ENCODE measurements at places on chromosomes 16 and 17.

DNA sequence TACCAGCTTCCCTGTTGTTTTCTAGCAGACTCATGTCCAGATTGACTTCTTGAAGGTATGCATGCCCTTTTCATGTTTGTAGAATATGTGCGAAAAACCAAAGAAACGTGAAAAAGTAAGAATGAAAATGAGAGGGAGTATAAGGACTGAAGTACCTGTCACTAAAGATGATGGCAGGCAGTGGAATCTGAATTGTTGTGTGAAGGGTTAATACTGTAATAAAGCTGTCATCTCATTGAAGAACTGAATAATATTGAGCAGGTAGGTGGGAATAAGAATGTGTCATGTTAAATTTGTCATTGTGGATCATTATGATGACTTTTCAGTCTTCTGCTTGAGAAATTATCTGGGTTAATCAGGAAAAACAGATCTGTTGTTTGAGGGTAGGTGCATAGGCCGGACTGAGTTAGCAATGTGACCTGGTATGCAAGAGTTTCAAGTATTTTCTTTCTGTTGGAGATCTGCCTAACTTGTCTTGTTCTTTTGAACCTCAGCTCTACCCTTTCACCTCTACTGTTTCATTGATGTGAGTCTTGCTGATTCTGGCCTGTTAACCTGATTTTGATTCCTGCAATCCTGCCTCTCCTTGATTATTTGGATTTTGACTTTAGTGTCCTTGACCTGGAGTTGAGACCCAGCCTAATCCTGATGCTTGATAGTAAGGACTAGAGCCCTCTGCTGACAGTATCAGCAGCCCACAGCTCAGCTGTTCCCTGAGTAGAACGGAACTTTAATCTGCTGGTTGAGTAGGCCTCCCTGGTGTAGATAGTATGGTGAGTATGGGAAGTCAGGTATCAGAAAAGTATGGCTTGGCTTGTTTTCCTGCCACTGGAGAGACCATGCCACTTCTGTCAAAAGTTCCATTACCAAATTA, 64.6 kb downstream of the MAP2K4 start:
- no peaks in the 10 kb centered on the region for H3K27me3 ChIP-seq
- no peak overlapping the region for H3K27ac ChIP-seq
- peaks cover 3% of the 10 kb centered on the region for H3K36me3 ChIP-seq
- DNase-seq: peak; percentile 7

GRCh38 chr16:88773812-88774291, 11.2 kb downstream of the PIEZO1 start:
- peaks cover 62% of the 10 kb centered on the region for H3K4me1 ChIP-seq
- no peaks in the 10 kb centered on the region for H3K27me3 ChIP-seq
- peaks cover 2% of the 10 kb centered on the region for H3K36me3 ChIP-seq
- peak; percentile 61 for DNase-seq
- peak overlapping the region; percentile 91 for H3K27ac ChIP-seq

DNA sequence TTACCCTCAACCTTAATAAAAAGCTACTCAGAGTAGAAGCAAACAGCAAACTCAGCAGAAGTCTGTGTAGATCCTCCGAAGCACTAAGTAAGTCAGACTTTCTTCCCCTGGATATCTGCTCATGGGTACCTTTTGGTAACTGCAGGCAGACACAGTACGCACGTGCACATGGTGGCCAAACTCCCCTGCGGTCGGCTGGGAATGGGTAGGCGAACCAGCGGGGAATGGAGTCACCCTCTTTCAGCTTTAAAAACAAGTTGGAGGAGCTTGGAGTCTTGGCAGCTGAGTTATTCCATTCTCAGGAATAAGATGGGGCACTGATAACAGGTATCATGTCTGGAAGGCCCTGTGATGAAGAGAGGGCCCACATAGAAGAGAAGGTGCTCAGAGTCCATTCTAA, 16.3 kb downstream of the CYB561 start:
- H3K4me1 ChIP-seq: peaks cover 29% of the 10 kb centered on the region
- DNase-seq: no peak
- peaks cover 33% of the 10 kb centered on the region for H3K36me3 ChIP-seq
- no peak overlapping the region for H3K27ac ChIP-seq
- no peak overlapping the region for H3K4me3 ChIP-seq
- H3K27me3 ChIP-seq: no peaks in the 10 kb centered on the region

GRCh38 chr17:39640591-39641031, 3.7 kb downstream of the STARD3 start:
- H3K4me1 ChIP-seq: peaks cover 23% of the 10 kb centered on the region
- no peaks in the 10 kb centered on the region for H3K36me3 ChIP-seq
- no peak for DNase-seq

DNA sequence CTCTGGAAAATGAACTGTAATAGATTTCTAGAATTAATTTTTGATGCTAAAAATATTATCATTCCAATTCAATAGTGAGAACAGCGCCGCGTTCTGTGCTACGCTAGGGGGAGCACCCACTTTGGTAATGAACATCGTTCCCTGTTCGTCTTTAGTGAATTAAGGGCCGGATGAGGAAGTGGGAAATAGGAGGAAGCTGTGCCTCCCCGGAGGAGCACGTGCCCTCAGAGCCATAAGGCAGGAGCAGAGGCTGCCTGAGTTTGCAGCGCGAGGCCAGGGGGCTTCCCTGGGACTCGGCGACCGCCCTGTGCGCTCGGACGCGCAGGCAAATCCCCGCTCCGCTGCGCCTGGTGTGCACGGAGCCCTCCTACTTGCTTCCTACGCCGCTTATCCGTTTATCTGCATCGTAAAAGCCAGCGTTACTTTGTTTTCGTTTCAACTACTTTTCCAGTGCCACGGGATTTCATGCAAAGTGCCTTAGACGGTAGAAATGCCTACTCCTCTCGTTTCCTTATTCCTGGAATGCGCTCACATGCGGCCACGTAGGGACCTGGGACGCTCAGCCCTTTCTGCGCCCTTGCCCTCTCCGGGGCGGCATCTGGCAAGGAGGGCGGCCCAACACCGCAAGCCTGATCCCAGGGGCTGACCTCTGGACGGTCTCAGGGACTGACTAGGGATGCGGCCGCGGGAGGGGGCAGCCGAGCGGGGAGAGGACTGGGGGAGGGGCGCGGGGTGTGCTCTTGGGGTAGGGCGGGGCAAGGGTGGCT, 76.4 kb downstream of the KCNJ12 start:
- H3K36me3 ChIP-seq: no peaks in the 10 kb centered on the region
- no peak overlapping the region for H3K4me3 ChIP-seq
- no peak overlapping the region for H3K27ac ChIP-seq
- peak; percentile 56 for DNase-seq
- H3K4me1 ChIP-seq: peaks cover 5% of the 10 kb centered on the region

DNA sequence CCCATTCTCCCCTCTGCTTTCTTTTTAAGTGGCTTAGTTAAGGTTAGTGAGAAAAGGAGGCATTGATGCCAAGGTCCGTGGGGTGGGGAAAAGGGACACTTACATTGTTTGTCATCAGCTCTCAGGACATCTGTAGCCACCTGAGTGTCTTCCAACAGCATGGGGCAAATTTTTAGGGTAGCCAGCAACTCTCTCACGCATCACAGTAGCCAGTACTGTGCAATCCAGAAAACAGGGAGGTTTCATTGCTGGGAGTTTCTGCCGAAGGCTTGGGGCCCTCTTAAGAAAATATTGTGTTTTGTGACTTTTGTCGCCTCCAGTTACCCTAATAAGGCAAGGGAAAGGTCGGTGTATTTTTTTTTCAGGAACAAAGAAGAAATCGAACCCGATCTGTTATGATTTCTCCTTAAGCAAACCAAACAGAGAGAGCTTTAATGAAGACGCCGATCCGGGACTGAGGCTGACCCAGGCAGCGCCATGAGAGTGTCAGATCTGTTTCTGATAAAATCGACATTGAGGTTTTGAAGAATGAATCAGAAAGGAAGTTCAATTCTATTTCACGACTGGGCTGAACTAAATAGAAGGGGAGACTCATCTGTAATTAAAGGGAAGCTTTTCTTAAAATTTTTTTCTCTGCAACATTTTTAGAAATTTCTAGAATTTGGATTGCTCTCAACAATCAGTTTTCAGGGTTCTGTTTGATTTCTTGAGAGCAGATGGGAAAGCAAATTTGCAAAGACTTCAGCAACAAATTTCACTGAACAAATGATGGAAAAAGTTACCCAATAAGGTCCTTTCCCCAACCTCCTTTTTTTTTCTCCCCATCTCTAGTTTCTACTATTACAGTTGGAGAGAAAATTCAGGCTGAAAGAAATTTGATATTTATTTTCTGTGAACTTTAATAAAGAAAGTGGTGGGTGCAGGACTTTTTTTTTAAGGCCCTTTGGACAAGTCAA, 144.7 kb upstream of the IRX3 start:
- peak; percentile 31 for DNase-seq
- H3K4me1 ChIP-seq: peaks cover 4% of the 10 kb centered on the region
- no peak overlapping the region for H3K27ac ChIP-seq
- H3K36me3 ChIP-seq: no peaks in the 10 kb centered on the region
- H3K27me3 ChIP-seq: no peaks in the 10 kb centered on the region

GRCh38 chr17:40794466-40794865, 5.3 kb downstream of the KRT28 start:
- H3K4me1 ChIP-seq: no peaks in the 10 kb centered on the region
- DNase-seq: no peak
- no peaks in the 10 kb centered on the region for H3K27me3 ChIP-seq
- H3K4me3 ChIP-seq: no peak overlapping the region

- no peak overlapping the region for H3K27ac ChIP-seq
- no peaks in the 10 kb centered on the region for H3K36me3 ChIP-seq
- H3K4me1 ChIP-seq: peaks cover 8% of the 10 kb centered on the region
- H3K4me3 ChIP-seq: no peak overlapping the region
Observed at GRCh38 chr16:87878704-87879103, 9.4 kb upstream of the SLC7A5 start.

GRCh38 chr17:561116-561515, 153.5 kb downstream of the VPS53 start:
- no peaks in the 10 kb centered on the region for H3K27me3 ChIP-seq
- H3K27ac ChIP-seq: no peak overlapping the region
- peaks cover 9% of the 10 kb centered on the region for H3K36me3 ChIP-seq
- DNase-seq: no peak
- peaks cover 6% of the 10 kb centered on the region for H3K4me1 ChIP-seq

DNA sequence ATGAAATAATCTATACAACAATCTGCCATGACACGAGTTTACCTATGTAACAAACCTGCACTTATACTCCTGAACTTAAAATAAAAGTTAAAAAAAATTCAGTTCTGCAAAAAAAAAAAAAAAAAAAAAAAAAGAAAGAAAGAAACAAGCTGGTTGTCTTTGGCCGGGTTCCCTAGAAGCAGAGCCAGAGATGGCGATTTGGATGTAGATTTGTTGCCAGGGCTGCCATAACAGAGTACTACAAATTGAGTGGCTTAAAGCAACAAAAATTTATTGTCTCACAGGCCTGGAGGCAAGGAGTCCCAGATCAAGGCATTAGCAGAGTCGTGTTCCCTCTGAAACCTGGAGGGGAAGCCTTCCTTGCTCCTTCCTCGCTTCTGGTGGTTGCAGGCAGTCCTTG, 20.4 kb downstream of the SYT17 start:
- no peak overlapping the region for H3K4me3 ChIP-seq
- H3K27me3 ChIP-seq: no peaks in the 10 kb centered on the region
- H3K36me3 ChIP-seq: no peaks in the 10 kb centered on the region
- DNase-seq: no peak

- peaks cover 22% of the 10 kb centered on the region for H3K36me3 ChIP-seq
- H3K4me1 ChIP-seq: peaks cover 24% of the 10 kb centered on the region
- no peaks in the 10 kb centered on the region for H3K27me3 ChIP-seq
- H3K27ac ChIP-seq: peak overlapping the region; percentile 100
- DNase-seq: no peak
- H3K4me3 ChIP-seq: peak overlapping the region; percentile 86
Observed at GRCh38 chr16:30063893-30064728, 1.4 kb upstream of the ALDOA start.

- no peak overlapping the region for H3K27ac ChIP-seq
- peaks cover 2% of the 10 kb centered on the region for H3K36me3 ChIP-seq
- H3K4me3 ChIP-seq: no peak overlapping the region
- H3K4me1 ChIP-seq: no peaks in the 10 kb centered on the region
Observed at GRCh38 chr17:45394913-45395568, 37.6 kb downstream of the ARHGAP27 start.

DNA sequence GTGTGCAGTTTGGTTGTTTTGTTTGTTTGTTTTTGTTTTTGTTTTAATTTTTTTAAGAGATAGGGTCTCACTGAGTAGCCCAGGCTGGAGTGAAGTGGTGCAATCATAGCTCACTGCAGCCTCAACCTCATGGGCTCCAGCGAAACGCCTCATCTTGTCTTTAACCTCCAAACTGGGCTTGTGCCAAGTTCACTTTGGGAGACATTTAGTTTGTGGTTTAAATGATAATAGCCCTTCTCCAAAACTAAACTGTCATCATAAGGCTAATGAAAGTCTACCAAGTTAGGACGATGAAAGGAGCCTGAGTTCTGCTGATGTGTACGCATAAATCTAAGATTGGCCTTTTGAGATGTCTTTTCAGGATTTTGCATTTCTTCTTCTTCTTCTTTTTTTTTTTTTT, 6.5 kb upstream of the CARD14 start:
- H3K4me1 ChIP-seq: peaks cover 4% of the 10 kb centered on the region
- DNase-seq: no peak
- H3K36me3 ChIP-seq: no peaks in the 10 kb centered on the region
- no peak overlapping the region for H3K4me3 ChIP-seq
- H3K27ac ChIP-seq: no peak overlapping the region

DNA sequence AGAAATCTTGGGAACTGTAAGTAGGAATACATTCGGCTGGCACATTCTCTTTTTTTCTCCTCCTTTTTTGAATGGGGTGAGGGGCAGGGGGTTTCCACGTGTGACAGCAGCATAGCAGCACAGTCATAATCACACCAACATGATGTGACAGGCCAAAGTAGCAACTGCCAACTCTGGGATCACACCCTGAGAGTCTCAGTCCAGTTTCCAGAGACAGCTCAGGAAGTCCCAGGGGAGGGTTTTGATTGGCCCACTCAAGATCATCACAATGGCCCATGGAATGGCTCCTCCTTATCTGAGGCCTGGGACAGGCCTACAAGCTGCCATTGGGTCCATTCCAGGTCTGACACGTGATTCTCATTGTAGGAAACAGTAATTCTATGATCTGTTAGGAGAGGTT, 207.1 kb upstream of the ASIC2 start:
- no peak overlapping the region for H3K27ac ChIP-seq
- H3K4me3 ChIP-seq: no peak overlapping the region
- no peaks in the 10 kb centered on the region for H3K36me3 ChIP-seq
- H3K27me3 ChIP-seq: no peaks in the 10 kb centered on the region
- DNase-seq: no peak

DNA sequence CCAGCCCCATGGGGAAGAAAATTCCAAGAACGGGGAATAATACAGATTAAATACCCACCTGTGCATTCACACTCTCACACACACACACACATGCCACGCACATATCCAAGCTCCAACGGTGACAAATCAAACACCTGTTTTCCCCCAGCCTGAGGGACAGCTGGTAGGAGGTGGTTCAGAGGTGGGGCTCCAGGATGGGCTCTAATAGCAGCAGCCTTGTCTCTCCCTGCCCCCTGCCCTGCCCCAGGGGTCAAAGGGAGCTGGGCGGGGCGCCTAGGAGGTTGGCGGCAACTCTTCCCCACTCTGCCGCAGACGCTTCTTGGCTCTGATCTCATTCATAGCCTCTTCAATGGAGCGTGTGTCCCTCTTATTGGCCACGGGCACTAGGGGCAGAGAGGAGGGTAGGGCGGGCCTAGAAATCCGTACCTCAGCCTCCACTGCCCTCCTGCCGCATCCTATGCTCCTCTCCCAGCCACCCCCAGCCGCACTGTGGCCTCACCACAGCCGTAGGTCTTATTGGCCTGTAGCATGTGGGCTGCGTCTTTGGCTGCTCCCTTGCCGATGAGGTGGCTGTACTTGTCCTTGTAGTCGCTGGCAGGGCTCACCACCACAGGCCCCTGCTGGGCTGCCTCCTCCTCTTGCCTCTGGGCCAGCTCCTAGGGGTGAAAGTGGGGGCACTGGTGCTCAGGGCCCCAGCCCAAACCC, 8.2 kb downstream of the SPAG7 start:
- no peaks in the 10 kb centered on the region for H3K4me1 ChIP-seq
- H3K4me3 ChIP-seq: no peak overlapping the region
- H3K27ac ChIP-seq: no peak overlapping the region
- H3K27me3 ChIP-seq: no peaks in the 10 kb centered on the region
